ENCODE measurements at places on chromosomes 2 and 18.

DNA sequence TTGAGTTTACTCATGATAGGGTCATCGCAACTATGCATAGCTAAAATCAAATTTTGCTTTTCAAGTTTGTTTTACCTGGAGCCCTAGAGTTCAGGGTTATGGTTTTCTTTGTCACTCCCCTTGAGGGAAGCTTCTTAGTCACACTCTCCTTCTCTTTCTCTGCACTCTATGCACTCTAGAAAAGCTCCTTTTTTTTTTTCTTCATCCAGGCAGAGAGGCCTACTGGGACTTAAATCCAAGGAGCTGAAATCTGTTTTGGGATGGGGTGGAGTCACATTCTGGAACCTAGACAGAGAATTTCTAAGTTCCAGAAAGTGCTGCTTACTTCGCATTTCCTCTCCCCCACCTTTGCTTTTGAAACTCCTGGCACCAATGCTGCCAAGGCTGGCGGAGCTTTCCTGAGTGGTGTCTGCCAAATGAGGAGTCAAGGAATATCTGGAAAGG lies 19.1 kb upstream of the IL18R1 start:
- peak; percentile 42 for DNase-seq

GRCh38 chr2:15521641-15522181 lies 39.4 kb downstream of the NBAS start:
- DNase-seq = no peak

DNA sequence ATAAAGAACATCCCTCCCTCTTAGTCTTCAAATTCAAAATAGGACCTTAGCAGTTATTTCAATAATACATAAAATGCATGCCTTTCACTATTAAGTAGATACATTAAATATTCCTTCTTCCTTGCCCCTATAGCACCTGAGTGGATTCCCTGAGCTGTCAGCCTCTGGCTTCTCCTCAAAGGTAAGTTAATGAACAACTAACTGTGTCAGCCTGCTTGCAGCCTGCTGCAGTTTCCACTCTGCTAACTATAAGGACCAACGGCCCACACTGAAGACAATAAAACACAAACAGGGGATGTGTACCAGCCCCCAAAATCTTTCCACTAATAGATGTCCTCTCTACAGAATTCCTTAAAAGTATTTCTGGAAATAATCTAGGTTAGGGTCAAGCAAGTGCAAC lies 5.0 kb downstream of the KCTD1 start:
- no peak for DNase-seq

- DNase-seq = no peak
Measured at GRCh38 chr2:174028935-174029334, 63.8 kb upstream of the SP3 start.

DNA sequence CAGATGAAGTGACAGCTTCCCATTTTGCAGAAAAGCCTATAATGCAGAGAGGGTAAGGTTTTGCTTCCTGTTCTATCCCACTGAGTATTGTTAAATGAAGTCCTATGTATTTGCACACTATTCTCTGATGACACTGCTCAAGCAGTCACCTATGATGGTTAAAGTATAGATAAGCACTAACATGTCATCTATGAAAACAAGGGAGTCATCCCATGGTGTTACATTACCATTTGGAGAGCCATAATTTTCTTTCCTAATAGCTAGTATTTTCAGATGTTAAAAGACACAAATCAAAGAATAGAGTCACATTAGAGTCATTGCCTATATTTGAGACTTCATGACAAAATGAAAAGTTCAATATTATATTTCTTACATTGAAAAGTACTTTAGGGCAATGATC lies 42.8 kb upstream of the GRB14 start:
- DNase-seq = no peak

DNA sequence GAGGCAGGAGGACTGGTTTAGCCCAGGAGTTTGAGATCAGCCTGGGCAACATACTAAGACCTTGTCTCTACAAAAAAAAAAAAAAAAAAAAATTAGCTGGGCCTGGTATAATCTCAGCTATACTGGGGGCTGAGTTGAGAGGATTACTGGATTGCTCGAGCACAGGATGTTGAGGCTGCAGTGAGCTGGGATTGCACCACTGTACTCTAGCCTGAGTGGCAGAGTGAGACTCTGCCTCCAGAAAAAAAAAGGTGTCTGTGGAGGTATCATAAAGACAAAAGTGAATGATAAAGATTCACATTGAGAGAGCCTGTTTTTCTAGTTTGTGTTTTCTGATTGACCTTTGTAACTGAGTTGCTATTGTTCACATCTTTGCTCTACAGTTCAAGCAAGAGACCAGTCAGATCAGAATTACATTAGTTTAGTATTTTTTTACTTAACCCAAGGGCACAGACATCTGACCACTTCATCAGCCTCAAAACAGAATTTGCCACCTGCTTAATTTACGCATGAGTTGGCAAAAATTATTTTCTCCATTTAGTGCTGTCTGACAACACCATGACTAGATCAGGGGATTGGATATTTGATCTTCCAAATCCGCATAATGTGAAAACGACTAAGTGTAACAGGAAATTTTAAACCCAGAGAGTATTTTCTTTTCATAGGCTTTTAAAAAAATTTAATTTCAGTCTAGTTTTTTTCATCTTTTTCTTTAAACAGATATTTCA lies 271.0 kb downstream of the TGIF1 start:
- DNase-seq = no peak

- DNase-seq = no peak
Measured at GRCh38 chr18:57469884-57470283, 34.7 kb downstream of the ONECUT2 start.

- DNase-seq = peak; percentile 24
Measured at GRCh38 chr2:241797441-241798080, 11.4 kb upstream of the NEU4 start.

GRCh38 chr2:232658217-232658785 lies 24.9 kb downstream of the EFHD1 start:
- no peak for DNase-seq

GRCh38 chr2:14982790-14983189 lies 350.3 kb downstream of the LRATD1 start:
- no peak for DNase-seq

GRCh38 chr2:186330050-186330449 lies 156.0 kb upstream of the ZC3H15 start:
- DNase-seq = no peak

- DNase-seq = no peak
Measured at GRCh38 chr2:174595116-174595809, 2.3 kb downstream of the WIPF1 start.

DNA sequence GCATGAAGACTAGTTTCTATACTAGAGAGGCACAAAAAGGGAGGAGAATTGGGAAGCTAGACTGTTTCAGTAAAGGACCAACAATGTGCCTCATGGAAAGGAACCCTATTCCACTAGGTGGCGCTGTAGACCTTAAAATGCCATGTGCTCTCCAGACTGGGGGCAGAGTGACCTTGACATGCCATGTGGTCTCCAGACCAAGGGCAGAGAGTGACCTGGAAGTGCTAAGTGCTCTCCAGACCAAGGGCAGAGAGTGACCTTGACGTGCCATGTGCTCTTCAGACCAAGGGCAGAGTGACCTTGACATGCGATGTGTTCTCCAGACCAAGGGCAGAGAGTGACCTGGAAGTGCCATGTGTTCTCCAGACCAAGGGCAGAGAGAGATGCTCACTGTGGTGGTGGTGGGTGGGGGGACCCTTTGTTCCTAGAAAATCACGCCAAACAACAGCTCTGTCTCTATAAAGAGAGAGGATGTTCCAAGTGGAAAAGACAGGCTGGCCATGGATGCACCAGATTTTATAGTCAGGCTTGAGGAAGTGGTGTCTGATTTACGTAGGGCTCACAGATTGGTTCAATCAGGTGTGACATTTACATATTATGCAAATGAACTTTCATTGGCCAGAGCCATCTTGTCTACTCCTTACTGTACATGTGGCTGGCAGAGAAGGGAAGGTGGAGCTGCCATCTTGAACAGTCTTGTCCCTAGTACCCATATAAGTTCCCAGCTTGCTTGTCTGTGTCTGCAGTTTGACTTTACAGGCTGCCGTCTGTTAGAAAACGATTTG lies 344.0 kb upstream of the DDX18 start:
- no peak for DNase-seq

GRCh38 chr2:120269076-120269744 lies 16.6 kb downstream of the RALB start:
- no peak for DNase-seq

DNA sequence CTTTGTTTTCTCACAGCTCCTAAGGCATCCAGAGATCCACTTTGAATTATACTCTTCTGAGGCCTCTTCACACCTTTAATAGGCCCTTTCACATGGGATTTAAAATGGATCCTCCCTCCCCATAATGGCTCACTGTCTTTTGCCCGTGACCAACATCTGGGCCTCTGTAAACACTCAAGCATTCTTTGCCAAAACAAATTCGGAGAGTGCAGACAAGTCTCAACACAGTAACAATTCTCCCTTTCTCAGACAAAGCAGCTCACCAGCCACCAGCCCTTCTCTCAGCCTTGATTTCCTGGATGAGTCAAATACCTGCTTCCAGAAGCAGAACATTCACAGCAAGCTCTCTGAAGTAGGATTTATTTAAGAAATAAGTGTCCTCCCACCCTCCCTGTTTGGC lies 14.0 kb upstream of the IMP4 start:
- no peak for DNase-seq

DNA sequence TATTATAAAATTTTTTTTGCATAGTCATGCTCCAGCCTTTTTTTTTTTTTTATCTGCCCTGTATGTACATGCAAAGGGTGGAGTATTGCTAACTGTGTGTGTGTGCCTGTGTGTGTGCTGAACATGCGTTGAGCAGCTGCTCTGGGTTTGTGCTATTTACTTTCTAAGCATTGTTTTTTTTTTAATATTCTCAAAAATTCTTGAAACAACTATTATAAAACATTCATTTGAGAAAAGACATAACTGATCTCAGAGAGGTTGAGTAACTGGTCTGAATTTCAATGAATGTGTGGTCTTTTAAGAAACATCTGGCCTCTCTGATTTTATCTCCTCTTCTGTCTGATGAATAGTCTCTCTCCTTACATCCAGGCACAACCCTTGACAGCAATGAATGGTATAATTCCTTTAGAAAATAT lies 366.0 kb upstream of the SLC14A2 start:
- DNase-seq = no peak

DNA sequence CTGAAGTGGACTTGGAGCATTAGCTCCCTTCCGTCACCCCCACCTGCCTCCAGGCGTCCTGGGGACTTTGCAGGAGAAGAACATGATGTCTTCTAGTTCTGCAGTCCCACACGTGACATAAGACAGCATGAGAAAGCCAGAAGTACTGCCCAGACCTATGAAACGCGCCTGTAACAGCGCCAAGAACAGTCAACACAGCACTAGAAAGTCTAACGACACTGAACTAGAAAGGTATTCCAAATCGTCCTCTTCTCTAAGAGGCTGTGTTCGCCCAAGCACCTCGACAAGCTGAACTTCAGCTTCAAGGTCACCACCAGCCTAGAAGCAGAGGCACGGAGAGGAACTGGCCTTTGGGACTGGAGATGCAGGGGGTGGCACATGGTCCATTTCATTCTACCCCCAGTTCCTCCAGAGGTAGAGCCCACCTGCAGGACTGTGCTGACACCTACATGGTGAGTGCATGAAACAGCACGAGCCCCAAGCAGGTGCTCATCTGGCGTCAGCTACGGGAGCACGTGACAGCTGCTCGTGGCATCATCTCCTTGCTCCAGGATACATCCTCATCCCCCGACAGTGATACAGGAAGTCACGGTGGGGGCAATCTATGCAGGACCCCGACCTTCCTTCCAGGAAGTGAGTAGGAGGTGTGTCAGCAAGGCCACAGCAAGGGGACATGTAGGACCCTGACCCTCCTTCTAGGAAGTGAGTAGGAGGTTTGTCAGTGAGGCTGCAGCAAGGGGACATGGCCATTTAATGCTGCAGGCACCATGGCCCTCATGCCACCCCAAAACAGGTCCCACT lies 3.7 kb downstream of the HDAC4 start:
- DNase-seq = no peak

GRCh38 chr18:44654573-44654972 lies 26.1 kb upstream of the SETBP1 start:
- DNase-seq = no peak

GRCh38 chr2:59074071-59074470 lies 832.9 kb upstream of the FANCL start:
- DNase-seq = no peak

DNA sequence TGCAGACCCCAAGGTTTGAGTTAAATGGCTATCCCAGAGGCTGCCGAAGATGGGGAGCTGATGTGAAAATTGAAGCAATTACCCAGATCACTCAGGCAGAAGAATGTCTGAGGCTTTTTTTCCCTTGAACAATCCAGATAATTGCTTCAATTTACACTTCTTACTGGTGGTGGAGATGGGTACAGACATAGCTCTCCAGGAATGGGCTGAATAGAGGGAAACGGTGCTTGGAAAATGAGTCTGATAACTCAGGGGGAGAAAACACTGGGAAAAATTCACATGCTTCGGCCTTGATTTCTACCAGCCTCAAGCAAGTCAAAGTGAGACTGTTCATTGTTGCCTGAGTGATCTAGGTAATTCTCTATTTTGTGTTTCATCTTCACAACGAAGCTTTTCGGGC lies 9.5 kb upstream of the KIF5C start:
- no peak for DNase-seq

DNA sequence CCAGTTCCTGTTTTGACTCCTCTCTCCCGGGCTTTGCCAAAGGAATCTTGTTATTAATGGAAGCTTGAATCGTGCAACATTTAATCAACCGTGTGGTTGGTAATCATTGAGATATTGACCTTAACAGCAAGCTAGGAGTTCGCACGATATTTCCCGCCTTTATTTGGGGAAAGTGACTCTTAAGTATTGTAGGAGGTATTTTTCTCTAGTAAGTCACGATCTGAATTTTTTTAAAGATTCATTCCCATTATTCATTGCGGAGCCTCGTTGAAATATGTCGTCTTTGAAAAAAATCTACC lies 663 bp downstream of the NUP35 start:
- no peak for DNase-seq

- DNase-seq = no peak
Measured at GRCh38 chr2:128396500-128396891, 77.8 kb upstream of the HS6ST1 start.

- peak; percentile 55 for DNase-seq
Measured at GRCh38 chr2:235573331-235574221, 79.7 kb downstream of the AGAP1 start.

GRCh38 chr2:237447496-237447895 lies 33.5 kb upstream of the COL6A3 start:
- DNase-seq = no peak

DNA sequence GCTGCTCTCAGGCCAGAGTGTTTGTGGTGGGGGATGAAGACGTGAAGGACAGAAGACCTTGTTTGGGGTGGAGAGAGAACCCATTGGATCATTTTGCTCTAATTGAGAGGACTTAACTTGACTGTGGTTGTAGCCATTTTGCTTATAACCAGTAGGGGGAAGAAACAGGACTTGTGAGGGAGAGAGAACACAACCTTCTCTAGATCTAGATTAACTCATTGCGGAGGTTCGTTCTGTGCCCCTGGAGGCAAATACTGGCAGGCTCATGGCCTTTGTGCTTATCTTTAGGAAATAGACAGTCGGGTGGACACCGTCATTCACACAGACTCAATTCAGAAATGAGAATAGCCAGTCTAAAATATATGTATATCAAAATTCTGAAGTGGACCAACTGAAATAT lies 147.0 kb upstream of the LHCGR start:
- DNase-seq = no peak

- DNase-seq = no peak
Measured at GRCh38 chr18:74745633-74746403, 148.1 kb downstream of the ZNF407 start.

Measured in left cardiac atrium (tissue), 4 donors.